ENCODE measurements at places on chromosomes 16 and 17. TPM values are rescaled to one million over a fixed set of nuclear protein-coding genes. Genes with fewer than 3 reads are reported as not detected.

The ATP1B2 gene
- total RNA-seq, result not detected

The GPS1 gene
- total RNA-seq, result 115 TPM

The PDK2 gene
- 14.7 TPM for total RNA-seq

The NECAB2 gene
- total RNA-seq, result 0.42 TPM

The EFCAB5 gene
- not detected for total RNA-seq

The KLHL10 gene
- total RNA-seq, result not detected
